Renal pelvis (tissue), 12 donors: ENCODE measurements at places on chromosomes 1 and 21.

DNA sequence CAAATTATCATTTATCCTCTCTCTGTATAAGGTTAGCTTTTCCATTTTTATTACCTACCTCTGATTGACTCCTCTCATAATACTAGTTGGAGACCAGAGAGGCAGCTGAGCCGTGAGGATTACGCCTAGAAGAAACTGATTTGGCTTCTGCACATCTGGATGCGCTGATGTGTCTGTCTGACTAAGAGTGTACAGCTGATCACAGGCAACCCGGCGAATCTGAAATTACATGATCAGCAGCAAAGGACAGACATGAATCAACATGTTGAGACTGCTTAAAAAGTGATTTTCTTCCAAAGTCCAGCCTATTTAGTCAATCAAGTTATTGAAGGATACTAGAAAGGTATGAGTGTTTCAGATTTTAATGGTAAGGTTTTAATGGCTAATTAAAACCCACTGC lies 81.2 kb downstream of the PCSK9 start:
- DNase-seq = no peak

DNA sequence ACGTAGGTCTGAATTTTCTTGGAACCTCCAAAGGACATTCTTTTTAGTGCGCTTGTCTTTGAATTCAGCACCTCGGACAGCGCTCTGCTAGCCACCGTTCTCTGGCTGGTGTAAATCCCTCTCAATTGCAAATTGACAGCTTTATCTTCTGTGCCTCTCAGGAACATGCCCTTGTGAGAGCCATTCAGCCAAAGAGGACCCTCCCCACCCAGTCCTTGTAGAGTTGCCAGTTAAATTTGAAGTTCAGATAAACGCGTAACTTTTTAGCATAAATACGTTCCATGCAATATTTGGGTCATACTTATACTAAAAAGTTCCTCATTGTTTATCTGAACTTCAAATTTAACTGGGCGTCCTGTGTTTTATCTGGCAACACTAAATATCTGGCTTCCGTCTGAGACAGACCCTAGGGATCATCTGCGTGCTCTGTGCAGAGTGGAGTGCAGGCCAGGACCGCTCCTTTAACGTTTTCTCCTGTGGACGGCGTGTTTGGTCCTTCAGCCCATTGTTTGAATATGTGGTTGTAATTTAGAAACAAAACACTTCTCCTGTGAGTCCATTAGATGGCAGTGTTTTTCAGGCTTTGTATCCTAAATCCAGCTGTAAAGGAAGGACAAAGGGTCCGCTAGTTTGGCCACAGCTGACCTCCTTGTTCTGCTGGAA lies 7.0 kb downstream of the KCNAB2 start:
- DNase-seq = peak; percentile 85

GRCh38 chr1:12244585-12244984 lies 14.8 kb downstream of the VPS13D start:
- DNase-seq = no peak

- no peak for DNase-seq
These were observed 25.0 kb downstream of the FOXO6 start for GRCh38 chr1:41386196-41386663.

- no peak for DNase-seq
These were observed 21.7 kb upstream of the VASH2 start for GRCh38 chr1:212928323-212929291.

DNA sequence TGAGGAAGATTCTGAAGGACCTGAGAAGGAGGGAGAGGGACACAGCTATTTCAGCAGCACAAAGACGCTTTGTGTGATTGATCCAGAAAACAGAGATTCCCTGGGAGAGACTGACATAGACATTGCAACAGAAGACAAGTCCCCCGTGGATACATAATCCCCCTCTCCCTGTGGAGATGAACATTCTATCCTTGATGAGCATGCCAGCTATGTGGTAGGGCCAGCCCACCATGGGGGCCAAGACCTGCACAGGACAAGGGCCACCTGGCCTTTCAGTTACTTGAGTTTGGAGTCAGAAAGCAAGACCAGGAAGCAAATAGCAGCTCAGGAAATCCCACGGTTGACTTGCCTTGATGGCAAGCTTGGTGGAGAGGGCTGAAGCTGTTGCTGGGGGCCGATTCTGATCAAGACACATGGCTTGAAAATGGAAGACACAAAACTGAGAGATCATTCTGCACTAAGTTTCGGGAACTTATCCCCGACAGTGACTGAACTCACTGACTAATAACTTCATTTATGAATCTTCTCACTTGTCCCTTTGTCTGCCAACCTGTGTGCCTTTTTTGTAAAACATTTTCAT lies 161.3 kb upstream of the SGIP1 start:
- no peak for DNase-seq

DNA sequence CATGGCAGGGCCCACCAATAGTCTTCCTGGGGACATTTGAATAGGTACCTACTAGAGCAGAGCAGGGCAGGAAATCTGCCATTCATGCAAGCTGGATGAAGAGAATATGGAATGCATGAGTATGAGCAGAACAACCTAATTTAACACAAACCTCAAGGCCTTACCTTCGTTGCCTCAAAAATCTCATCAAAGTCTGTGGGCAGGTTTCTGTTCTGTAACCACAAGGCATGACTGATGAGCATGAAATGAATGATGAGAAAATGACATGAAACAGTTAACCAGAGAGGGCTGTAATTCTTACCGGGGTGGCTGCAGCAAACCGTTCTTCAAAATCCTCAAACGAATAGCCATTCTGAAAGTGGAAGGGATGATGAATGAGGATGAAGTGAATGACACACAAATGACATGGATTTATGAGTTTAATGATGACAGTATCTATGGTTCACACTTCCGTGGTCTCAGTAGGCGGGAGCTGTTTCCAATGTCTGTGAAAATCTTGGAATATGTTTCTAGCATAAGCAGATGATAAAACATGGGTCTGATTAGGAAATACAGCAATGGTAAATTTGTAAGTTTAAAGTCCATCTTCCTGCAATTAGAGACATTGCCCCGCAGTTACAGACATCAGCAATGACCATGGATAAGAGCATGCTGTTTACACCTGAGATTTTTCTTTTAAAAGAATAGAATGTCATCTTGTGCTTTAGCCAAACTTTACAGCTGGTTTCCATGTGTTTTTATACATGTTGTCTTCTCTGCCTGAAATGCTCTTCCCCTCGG lies 67.6 kb upstream of the C8B start:
- DNase-seq = no peak

DNA sequence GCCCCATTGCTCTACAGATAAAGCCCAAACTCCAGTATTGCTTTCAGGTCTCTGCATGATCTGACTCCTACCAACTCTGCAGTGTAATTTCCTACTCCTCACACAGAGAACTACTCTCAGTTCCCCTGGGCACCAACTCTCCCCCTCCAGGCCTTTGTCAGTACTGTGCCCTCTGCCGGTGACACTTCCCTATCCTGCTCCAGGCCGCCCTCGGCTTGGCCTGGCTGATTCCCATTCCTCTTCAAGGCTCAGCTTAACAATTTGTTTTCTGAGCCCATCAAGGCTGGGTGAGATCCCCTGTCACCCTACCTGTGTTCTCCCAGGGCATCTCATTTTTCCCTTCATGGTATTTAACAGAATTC lies 2.6 kb downstream of the SLAMF8 start:
- DNase-seq = no peak

DNA sequence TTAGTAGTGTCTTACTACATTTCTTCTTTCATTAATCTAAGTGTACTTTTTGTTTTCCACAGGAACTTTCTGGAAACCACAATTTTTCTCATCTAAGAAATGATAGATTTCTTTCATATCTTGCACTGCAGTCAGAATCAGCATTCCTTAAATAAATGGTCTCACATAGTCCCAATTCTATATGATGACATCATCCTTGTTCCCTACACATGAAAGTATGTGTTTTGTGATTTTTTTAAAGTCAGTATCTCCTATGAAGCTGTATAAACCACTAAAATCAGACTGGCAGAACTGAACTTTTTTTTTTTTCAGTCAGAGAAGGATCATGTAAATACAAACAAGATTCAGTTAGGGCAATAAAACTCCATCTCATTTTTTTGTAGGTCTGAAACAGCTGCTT lies 742.6 kb upstream of the CXADR start:
- no peak for DNase-seq

DNA sequence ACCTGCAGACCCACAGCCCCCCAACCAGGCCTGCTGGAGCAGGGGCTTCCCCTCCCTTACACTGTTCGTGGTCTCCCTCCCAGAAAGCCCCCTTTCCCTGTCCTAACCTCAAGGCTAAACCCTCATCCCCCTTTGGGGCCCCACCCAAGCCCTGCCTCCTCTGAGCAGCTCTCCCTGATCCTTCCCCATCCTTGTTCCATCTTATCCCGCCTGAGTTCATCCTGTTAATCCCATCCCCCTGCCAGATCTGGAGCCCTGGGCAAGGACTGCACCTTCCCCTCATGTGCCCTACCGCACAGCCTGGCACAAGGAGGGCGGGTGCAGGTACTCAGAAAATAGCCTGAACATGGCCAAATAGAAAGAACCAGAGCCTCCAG lies 6.9 kb upstream of the TNNT2 start:
- DNase-seq = no peak

GRCh38 chr1:12087797-12088314 lies 24.8 kb downstream of the TNFRSF8 start:
- DNase-seq = no peak

DNA sequence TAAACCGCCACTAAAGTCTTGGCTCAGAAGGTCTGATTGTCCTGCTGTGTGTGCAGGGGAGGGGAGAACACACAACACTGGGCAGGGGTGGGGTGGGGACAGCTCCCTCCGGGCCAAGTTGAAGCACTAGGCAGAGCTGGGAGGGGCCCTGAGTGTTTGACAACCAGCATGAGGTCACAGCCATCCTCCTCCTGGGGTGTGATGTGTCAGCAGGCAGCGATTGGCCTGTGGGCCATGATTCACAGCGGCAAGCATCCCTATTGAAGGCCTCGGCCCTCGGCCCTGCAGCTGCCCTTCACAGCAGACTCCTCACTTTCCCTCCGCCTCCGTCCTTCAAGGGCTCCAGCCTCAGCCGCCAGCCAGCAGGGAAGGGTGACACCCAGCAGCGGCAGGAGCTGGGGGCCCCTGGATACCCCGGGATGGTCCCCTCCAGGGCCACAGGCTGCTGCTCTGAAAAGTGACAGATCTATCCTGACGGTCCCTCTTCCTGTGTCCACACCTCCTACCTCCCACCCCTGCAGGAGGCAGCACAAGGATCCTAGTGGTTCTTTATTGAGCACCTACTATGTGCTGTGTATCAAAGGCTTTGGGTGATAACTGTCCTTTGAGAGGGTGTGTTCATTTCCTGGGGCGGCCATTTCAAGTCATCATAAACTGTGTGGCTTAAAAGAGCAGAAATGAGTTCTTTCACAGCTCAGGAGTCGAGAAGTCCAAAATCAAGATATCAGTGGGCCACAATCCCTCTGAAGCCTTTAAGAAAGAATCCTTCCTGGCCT lies 66.0 kb upstream of the SLC25A33 start:
- DNase-seq = no peak

- no peak for DNase-seq
These were observed 13.3 kb downstream of the MFAP2 start for GRCh38 chr1:16967095-16967575.

- no peak for DNase-seq
These were observed 74.1 kb downstream of the OLFML2B start for GRCh38 chr1:161949548-161949947.

GRCh38 chr1:42167611-42168390 lies 3.3 kb upstream of the GUCA2A start:
- DNase-seq = no peak

DNA sequence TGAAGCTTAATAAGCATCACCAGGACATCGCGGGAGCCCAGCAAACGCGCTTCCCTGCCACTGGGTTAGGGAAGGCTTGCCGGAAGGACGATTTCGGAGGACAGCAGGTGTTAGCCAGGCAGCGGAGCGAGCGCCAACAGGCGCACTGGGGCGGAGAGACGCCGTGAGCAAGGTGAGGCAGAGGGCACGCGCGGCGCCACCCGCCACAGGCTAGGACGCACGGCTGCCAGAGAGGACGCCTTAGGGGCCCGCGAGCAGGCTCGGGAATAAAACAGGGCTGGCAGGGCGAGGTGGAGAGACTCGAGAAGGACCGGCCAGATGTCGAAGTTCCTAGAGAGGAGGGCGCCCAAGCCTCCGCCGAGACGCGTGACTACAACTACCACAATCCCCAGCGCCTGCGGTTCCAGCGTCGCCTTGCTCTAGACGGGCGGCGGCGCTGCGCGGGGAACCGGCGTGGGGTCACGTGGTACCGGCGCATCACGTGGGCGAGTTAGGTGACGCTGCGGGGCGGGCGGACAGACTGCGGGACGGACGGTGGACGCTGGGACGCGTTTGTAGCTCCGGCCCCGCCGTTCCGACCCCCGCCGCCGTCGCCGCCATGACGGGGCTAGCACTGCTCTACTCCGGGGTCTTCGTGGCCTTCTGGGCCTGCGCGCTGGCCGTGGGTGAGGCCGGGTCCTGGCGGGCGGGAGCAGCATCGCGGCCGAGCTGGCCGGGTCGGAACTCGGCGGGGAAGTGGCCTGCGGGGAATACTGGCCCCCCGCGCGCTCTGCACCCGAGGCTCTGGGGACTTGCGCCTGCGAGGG lies at the start of gene ATP6V0B:
Gene ATP6V0B (plus strand): TSS at position 518 of the 806 bp plus-strand sequence. CDS start 81 bp downstream, at position 599.
- DNase-seq = peak; percentile 93

DNA sequence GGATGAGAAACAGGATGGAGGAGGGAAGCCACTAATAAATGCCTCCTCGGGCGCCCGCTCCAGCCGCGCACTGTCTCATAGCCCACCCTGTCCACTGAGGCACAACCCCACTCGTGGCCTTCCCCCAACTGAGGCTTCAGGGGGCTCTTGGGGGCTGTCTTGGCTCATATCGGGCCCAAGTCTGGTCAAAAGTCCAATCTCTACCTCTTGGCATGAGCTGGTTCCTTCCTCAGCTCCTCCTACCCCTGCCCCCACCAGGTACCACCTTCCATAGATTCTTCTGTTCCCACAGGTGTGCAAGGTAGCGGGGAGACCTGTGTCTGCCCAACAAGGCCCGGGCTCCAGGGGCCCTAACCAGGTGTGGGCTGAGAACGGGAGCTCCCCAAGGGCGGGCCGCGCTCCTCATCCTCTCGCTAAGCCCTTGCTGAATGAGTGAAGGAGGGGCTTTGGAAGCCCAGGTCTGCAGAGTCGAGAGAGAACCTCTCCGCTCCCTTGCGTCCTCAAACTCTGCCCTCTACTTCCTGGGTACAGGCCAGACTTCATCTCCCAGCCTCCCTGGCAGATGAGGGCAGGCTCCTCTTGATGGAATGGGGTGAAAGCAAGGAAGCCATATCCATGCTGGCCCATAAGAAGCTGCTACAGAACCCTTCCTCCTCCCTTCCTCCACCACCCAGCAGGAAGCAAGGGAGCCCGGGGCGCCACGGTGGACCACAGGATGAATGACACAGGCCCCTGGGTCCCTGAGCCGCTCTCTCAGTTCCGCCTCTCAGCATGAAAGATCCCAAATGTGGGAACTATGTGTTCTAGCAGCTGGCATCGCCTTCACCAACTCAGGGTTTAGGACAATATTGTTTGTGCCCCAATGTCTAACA lies 74.7 kb downstream of the PSMG1 start:
- no peak for DNase-seq

- no peak for DNase-seq
These were observed 6.1 kb upstream of the SFN start for GRCh38 chr1:26856604-26857469.

DNA sequence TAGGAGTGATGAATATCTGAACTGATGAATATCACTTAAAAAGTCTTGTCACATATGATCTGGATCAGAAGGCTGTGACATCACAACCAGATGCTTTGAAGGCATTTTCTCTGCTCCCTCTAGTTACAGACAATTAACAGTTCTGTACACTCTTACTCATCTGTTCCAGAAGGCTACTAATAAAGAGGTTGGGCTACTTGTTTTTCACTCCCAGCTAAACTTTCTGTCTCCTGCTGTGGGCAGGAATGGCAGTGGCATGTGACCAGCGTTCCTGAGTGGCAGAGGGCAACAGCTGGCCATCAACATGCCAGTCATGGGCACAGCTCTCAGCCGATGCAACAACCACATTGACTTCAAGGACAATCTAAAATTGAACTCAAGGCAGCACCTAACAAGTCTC lies 66.7 kb downstream of the SLC45A1 start:
- no peak for DNase-seq
